ENCODE measurements at places on chromosomes 2 and 18.

- DNase-seq = no peak
These were observed 8.9 kb downstream of the MAPRE2 start for GRCh38 chr18:35050028-35050546.

GRCh38 chr2:220586980-220587530 lies 959.6 kb downstream of the SLC4A3 start:
- no peak for DNase-seq

GRCh38 chr2:1835581-1836201 lies 91.4 kb upstream of the PXDN start:
- no peak for DNase-seq

DNA sequence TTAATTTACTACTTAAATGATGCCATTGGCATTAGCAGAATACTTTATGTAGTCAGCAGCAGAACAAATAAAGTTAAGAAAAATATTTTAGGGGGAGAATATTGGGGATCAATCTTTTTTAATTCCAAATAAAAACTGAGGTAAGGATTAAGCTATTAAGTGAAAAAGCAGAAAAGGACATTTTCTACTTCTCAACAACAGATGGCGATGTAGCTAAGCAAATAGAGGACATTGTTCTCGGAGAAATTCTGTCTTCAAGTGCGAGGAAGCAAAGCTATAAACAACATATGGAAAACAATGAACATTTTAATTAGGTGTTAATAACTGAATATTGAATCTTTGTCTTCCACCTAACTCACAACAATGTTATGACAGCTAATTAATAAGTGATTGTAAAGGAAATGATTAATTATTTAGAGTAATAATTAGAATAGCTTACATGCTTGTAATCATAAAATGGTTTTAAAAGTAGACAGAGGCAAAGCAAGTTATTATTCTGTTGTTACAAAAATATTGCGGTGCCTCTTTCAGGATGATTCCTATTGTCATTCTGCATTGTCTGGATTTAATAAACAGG lies 32.9 kb upstream of the CCDC93 start:
- DNase-seq = no peak

DNA sequence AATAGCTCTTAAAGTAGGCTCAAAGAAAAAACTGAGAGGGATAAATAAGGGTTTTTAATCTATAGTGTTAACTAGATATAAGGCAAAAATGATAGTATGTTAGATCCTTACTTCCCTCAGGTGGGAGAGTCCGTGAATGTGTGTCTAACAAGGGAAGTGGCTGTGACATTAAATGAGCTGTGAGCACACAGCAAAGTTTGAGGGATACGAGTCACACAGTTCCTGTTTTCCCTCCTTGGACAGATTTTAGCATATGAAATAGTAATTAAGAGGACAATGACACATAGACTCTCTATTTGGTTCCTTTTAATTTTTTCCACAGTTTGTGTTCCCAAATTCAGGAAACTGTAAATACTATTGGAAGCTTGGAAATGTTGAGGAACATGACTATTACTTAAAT lies 148.4 kb upstream of the CAVIN2 start:
- DNase-seq = no peak

- DNase-seq = no peak
These were observed 22.2 kb downstream of the PDIA6 start for GRCh38 chr2:10790228-10790973.

- DNase-seq = no peak
These were observed 631.5 kb downstream of the EPHA4 start for GRCh38 chr2:220940646-220941045.

- DNase-seq = no peak
These were observed 33.4 kb upstream of the TBR1 start for GRCh38 chr2:161382747-161383146.

- DNase-seq = peak; percentile 74
These were observed 625 bp downstream of the ARPC2 start for GRCh38 chr2:218217360-218218267.

- DNase-seq = no peak
These were observed 17.3 kb downstream of the DUSP11 start for GRCh38 chr2:73762571-73762970.

- no peak for DNase-seq
These were observed 14.7 kb downstream of the AGAP1 start for GRCh38 chr2:235508371-235509160.

DNA sequence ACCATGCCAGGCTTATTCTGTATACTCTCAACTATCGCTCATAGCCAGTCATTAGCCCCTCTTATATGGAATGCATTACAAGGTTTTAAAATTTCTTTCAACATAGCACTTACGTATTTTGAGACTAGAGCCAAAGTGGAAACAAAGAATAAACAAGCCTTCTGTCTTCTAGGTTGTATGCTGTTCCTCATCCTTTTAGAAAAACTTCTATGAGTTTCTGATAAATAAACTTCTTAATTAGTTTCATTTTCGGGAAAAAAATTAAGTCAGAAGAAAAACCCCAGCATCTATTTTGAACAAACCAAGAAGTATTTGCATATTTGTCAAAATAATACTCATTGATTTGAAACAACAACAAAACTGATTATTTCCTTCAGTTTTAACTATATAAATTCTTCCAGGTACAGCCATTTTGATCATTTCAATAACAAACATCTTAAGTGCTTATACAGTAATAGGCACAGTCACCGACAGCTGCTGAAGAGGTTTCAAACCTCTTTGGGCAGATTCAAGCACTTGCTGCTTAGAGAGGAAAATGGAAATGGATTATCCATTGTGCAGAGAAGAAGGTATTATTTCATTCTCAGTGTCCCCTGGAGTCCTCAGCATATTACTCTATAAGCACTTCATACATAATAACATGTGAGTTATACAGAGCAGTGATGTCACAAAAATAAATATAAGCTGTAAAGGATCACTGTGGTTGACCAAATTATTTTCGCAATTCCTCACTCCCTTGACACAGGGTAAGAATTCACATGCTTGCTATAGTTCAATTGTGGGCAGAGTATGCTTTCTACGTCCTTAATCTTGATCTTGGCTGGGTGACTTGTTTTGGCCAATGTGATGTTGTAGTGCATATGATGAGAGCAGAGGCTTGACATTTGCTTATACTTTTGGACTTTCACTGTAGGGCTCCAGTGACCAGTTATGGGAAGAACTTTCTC lies 833.8 kb downstream of the TRIB2 start:
- DNase-seq = no peak

DNA sequence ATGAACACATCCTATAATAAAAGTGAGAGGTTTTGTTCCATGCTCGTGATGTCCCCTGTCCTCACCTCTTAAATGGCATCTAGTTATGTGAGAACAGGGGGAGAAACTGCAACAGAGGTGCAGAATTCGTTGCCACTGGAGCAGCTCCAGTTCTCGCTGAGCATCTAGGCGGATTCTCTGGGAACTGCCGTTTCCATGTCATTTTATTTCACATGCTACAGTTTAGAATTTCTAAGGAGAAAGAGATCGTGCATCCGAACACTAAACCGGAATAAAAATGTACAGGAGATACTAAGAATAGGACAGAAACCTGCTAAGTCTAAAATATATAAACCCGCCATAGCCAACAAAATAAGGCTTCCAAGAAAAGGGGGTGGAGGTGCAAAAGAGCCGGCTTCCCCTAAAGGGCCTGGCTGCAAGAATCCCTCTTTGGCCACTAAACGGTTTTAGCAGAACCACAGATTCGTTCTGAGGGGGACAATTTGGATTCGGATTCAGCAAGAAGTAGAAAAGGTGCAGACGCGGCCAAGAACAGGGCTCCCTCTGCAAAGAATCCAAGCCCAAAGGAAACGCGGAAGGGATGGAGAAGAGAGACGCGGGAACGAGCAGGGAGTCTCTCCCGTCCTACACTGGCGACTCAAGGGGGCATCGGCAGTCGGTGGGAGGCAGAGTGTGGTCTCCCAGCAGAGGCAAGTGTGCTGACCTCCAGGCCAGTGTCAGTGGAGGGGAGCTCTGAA lies 1.3 kb downstream of the TMEM163 start:
- no peak for DNase-seq

DNA sequence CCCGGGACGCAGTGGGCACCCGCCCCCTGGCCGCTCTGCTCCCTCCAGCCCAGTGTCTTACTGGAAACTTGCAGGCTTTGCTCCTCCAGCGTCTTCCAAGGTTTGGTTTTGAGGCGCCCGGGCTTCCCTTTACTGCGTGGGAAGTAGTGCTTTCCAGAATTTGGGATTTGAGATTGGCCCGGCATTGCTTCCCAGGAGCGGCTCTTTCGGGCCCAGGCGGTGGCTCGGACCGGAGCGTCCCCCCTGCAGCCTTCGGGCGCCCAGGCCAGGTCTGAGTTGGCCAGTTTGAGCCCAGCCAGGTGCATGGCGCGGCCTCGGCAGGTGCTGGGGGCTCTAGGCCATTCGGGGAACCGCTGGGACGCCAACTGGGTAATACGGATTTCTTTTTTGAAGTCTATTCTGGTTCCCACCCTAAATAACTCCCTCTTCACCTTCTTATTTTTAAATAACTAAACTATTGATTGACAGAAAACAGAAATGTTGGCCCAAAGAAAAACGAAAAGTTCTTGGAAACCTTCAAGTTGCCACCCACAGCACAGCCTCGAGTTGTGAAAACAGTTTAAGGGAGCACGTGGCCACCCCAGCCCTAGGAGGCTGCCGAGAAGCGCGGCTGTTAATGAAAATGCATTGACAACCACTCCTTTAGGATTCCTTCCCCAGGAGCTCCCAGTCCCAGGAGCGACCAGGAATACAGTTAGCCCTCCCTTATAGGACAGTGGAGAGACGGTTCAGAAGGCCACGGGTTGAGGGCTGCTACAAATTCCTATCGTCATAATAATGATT lies 766 bp downstream of the SNTG2 start:
- no peak for DNase-seq

- no peak for DNase-seq
These were observed 45.2 kb upstream of the B3GNT2 start for GRCh38 chr2:62150597-62151305.

- peak; percentile 11 for DNase-seq
These were observed 158.9 kb upstream of the SLC14A2 start for GRCh38 chr18:45456090-45457021.

DNA sequence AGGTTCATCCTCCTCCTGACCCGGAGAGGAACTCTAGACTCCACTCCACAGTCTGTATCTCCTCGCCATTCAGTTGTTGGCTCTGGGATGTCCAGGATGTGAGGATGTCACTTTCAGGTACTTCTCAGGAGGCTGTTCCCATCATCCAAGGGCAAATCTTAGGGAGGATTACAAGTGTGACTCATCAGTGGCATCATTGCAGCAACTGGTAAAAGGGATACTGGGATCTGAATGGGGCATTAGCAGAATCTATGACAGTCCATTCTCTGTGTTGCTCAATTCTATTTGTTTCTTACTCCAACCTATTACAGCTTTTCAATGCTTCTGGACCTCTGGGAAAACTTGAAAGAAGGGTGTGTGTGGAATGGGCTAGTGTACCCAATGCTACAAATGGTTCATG lies 81.5 kb upstream of the FN1 start:
- DNase-seq = no peak

- DNase-seq = no peak
These were observed 41.9 kb downstream of the EVA1A start for GRCh38 chr2:75518638-75519465.

- no peak for DNase-seq
These were observed 1236.0 kb upstream of the CELF4 start for GRCh38 chr18:38801640-38802039.

DNA sequence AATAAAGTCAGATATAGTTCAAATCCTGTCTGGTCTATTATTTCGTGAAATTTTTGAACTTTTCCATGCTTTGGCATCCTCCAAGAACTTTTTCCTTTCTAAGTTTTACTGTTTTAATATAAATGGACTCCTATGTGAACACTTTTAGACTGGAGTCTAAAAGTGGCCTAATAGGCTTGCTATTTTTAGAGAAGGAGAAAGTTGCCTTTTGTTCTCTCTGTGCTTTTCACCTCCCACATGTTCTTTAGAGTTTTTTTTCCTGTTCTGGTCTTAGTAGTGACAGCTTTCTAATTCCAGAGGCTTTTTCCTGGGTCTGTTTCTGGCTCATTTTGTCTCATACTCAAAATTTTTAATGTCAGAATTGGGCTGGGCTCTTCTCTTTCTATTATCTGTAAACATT lies 72.2 kb downstream of the ADAM23 start:
- no peak for DNase-seq

- DNase-seq = peak; percentile 39
These were observed 39.9 kb upstream of the DARS1 start for GRCh38 chr2:136025057-136025973.

DNA sequence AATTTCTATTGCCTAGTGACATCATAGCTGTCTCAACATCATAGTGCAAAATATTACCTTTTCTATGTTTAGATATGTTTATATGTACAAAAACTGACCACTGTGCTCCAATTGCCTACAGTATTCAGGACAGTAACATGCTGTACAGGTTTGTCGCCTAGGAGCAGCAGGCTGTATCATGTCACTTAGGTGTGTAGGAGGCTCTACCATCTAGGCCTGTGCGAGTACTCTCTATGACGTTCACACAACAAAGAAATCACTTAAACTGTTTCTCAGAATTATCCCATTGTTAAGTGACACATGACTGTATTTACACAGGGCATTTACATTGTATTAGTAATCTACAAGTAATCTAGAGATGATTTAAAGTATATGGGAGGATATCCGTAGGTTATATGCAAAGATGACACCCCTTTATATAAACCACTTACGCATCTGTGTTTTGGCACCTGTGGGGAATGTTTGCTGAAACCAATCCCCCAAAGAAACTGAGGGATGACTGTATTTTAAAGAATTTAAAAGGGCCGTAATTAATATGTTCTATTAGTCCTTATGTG lies 24.7 kb downstream of the IL1R2 start:
- no peak for DNase-seq

- no peak for DNase-seq
These were observed 3.1 kb upstream of the TMEM185B start for GRCh38 chr2:120226316-120226715.

- DNase-seq = no peak
These were observed 2.2 kb upstream of the MAPRE2 start for GRCh38 chr18:35038881-35039491.

- no peak for DNase-seq
These were observed 41.0 kb upstream of the ACSL3 start for GRCh38 chr2:222819722-222820333.

GRCh38 chr2:236892721-236893120 lies 193.0 kb upstream of the COPS8 start:
- DNase-seq = no peak
